NCI-H1105 treated with DMSO at 0.1 percent for 48 hours (cell line): ENCODE measurements at places on chromosomes 11 and 22.

GRCh38 chr11:78330361-78330760, 87.3 kb downstream of the GAB2 start:
- no peak for DNase-seq

DNA sequence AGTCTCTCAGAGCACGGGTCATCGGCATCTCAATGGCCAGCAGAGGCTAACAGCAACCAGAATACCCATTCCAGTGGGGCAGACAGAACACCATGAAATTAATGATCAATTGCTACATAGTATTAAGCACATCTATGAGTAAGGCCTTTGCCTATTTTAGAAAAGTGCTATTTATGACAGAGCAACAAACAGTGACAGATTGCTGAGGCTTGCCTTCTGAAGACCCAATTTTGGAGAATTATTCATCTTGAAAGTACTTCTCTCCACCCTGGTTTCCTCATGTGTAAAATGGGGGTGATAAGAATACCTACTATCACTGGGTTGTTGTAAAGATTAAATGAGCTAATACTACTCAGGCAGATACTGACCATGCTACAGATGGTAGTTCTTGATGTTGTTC, 232.7 kb downstream of the TENM4 start:
- no peak for DNase-seq

DNA sequence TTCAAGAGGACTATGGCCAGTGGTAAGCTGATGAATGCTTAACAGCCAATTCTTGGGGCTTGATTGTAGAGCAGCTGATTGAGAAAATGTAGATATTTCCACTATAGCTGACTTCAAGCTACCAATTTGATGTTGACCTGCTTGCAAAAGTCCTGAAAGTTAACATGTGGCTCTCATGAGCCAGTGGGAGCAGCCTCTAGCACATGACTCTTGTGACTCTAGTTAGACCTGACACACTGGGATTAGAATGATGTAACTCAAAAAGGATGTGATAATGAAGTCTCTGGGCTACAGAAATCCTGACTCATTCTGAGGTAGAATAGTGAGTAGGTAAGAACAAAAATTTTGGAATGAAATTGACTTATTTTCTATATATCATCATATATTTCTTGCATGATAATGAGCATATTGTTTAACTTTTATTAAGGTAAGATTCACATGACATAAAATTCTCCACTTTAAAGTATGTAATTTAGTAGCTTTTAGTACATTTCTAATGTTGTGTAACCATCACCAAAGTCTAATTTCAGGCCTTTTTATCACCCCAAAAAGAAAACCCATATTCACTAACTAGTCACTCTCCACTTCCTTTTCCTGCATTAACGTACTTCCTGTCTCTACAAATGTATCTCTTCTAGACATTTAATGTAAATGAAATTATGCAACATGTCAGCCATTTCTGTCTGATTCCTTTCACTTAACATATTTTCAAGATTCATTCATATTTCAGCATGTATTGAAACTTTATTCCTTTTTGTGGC, 16.1 kb upstream of the OR52H1 start:
- no peak for DNase-seq

DNA sequence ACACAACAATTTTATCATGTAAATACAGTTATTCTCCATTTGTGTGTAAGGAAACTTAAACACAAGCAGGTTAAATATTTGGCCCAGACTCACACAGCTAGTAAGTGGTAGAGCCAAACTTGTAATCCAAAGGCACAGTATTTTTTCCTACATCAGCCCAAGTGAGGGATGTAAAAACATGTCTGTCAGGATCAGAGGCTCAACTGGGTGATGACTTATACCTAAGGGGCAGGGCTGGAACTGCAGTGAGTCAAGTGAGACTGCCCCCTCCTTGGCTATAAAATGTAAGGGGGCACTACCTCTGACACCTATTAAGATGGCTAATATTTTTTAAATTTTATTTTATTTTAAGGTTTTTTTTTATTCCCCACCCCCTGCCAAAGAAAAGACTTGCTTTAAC, 82.6 kb downstream of the APIP start:
- DNase-seq, result no peak

GRCh38 chr22:27099946-27100722, 442.7 kb downstream of the MIAT start:
- DNase-seq, result peak; percentile 38

DNA sequence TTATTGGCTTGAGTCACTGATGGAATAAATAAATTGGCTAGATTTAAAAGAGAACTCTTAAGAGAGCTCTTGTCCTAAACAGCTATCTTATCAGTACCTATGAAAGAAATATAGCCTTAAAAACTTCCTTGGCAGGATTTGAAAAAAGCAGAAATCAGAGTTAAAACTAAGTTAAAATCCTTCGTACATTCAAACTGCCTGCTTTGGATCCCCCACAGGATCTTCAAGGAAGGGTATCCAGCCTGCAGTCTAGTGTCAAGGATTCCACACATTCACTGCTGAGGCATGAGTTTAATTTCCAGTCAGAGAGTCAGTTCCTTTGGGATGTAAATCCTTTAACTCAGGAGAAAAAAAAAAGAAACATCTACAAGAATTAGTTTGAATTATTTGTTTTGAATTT, 242.9 kb upstream of the UBASH3B start:
- no peak for DNase-seq

DNA sequence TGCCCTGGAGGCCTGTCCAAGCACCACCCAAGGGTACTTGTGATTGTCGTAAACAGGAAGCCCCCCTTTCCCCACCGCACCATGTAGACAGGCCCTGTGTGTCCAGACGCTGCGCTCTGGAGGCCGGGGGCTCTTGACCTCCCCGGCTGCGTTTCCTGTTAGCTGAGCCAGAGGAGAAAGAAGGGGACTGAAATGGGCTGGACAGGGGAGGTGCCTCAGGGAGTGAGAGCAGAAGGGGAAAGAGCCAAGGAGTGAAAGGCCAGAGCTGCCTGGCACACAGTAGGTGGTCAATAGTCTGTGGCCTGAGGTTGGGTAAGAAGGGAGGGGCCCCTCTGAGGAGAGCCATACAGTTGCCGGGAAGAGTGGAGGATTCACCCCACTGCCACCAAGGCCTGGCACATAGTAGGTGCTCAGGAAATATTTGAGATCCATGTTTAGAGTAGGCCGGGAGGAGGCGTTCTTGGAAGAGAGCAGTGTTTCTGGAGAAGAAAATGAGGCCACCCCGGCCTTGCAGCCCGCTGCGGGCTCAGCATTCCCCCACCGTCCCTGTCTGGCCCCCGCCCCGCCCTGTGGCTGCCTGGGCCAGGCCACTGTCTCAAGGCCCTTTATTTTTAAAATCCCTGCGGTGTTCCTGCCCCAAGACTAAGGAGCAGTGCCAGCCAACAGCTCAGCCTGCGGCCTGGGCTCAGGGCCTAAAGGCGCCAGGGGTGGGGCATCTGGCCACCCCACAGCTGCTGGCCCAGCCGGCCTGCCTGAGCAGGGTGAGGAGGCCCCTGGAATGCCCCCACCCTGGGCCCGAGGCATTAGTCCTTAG, 13.6 kb upstream of the CDC42EP1 start:
- DNase-seq, result no peak

GRCh38 chr11:7534042-7534378, 20.2 kb downstream of the PPFIBP2 start:
- no peak for DNase-seq

GRCh38 chr11:72136684-72137262, 1.2 kb downstream of the FOLR3 start:
- DNase-seq, result no peak
